Activated CD4-positive, alpha-beta T cell treated with anti-CD3 and anti-CD28 coated beads for 36 hours (primary cell): ENCODE measurements at places on chromosomes 2 and 18. TPM values are rescaled to one million over a fixed set of nuclear protein-coding genes. Genes with fewer than 3 reads are reported as not detected.

DNA sequence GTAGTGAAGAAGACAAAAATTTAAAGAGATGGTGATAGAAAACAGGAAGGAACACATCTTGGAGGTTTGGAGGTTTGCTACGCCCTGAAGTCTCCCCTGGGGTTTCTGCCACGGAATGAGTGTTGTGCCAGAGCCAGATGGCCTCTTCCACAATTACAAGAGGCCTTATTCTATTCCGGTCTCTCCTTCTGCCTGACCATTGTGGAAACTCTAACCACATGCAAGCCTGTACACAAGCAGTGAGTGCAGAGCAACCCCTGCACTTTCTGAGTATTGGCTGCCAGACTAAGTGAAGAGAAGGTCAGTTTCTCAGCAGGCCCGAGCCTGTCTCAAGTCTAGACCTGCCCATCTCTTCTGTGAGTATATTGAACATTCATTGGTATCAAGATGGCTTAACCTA lies 22.7 kb upstream of the MYO1B start:
- no peak for DNase-seq

- no peak for DNase-seq
Measured at GRCh38 chr2:239368906-239369552, 31.8 kb downstream of the HDAC4 start.

- peak; percentile 31 for DNase-seq
Measured at GRCh38 chr2:26086155-26086637, 52.3 kb downstream of the RAB10 start.

DNA sequence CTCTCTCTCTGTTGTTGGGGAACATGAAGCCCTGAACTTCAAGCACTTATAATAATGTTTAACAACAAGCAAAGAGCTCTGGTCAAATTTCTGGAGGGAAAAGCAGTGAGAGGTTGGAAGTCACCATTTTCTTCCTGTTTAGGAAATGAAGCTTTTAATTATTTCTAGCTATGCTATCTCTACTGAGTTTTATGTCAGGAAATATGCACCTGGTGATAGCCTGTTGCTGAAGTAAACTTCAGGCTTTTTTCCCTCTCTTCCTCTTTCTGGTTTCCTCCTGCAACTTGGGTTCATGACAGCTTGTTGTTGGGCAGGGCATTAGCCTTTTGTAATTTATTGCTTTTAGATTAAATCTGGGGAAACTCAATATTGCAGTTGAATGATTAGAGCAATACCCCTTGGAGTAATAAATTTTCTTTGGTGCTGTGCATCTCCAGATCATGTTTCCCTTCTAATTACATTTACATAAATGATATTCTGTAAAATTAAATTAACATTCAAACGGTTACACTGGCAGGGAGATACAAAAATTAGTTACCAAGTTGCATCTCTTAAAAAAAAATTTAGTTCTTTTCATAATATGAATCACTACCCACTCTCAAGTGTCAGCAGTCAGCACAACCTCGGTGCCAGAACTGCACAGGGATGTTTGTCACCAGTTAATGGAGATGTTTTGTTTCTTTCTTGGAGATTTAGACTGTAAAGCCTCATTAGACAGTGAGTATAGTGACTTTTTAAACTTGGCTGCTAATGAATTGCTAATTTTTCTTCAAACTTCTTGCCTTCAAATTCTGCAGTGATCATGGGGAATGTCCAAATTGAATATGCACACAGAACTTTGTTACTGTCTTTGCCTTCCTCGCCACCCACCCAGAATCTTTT lies 466.6 kb upstream of the ETAA1 start:
- no peak for DNase-seq

- DNase-seq = no peak
Measured at GRCh38 chr2:66084948-66085590, 349.9 kb upstream of the MEIS1 start.

DNA sequence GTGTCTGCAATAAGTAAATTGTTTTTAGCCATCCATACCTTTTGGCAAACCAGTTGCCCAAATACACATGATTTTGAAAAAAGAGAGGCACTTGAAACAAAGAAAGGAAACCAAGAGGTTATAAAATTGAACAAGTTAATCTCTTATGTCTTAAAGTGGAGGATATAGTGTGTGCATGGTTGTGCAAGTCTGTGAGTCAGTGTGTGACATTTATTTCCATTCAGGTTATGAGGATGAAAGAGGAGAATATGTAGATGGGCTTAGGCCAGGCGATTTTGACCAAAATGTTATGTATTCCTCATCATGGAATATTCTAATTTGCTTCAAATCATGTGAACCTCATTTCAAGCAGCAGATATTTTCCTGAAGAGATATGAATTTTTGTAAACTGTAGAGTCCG lies 123.3 kb downstream of the SETBP1 start:
- DNase-seq = no peak

GRCh38 chr2:96495982-96496629 lies 9.1 kb downstream of the NEURL3 start:
- DNase-seq = no peak

- no peak for DNase-seq
Measured at GRCh38 chr2:109318150-109318948, 189.3 kb downstream of the SH3RF3 start.

DNA sequence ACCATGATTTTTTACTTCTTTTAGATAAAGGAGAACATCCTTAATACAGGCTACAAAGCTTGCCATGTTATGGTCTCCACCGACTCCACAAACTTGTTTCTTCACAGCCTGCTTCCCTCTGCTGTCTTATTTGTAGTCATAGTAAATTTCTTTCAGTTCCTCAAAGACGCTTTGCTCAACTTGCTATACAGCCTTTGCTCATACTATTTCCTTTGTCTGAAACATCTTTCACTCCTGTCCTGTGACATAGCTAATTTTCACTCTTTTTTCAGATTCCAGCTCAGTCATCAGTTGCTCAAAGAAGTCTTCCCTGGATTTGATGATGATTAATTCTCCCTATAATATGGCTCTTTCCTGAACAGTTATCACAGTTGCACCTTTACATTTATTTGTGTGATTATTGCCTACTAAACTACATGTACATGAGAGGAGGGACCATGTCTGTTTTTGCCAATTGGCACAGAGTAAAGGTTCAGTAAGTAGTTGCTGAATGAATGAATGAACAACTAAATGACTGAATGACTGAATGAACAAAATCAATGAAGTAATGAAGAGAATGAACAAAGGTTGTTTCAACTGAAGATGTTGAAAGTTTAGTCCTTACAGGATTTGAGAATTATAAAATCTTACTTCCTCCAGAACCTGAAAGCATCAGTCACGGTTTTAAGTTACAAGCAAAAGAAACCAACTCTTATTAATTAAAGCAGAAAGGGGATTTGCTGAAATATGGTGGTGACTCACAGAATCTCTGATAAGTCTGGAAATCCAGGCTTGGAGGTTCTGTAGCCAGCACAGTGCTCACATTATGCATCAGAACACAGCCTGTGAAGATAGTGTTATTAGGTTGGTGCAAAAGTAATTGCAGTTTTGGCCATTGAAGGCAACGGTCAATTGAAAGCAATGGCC lies 186.4 kb upstream of the FAM98A start:
- no peak for DNase-seq

DNA sequence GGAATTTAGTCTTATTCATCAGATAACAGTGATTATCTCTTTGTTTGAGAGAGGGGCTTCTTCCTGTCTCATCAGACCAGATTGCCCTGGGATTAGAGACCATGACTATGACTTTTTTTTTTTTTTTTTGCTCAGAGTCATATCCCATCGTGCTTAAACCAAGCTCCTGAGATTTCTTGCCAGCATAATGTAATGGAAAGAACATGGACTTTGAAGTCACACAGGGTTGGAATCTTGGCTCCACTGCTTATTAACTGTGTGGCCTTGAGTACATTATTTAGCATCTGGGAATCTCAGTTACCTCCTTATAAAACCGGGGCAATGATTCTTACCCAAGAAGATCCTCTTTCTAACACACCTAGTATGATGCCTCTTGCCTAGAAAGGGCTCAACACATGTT lies 268.3 kb downstream of the DYSF start:
- DNase-seq = no peak

DNA sequence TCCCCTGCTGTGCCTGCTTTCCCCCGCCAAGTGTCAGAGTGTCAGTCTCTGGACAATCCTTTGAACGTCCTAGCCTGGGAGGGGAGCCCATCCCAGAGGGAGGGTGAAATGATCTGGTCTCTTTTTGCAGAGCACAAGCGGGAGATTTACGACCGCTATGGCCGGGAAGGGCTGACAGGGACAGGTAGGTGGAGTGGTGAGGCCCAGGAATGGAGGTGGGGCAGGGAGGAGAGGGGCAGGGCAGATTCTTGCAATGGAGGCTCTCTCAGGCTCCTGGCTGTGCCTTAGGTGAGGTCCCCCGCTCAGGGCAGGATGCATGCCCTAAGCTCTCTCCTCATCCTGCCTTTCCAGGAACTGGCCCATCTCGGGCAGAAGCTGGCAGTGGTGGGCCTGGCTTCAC lies 2.4 kb downstream of the DNAJB2 start:
- no peak for DNase-seq

GRCh38 chr2:230244211-230244610 lies 18.7 kb downstream of the SP140 start:
- DNase-seq = no peak

DNA sequence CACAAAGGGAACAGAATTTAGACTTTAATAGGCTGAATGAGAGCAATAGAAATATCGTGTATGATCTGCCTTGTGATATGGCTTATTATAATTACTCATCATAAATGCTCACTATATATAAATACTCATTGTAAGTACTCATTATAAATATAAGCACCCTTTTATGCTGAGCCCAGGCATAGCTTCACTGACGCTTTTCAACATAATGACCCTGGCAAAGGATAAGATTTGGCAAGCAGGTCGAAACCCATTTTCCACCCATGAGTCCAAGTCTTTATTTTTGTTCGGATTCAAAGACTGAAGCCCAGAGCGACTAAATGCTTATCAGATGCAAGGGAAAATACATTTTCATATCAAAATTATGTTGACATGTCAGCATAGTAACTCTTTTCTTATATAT lies 500.4 kb downstream of the SLC4A3 start:
- no peak for DNase-seq

- DNase-seq = no peak
Measured at GRCh38 chr2:216588861-216589710, 44.1 kb upstream of the IGFBP2 start.

- DNase-seq = no peak
Measured at GRCh38 chr2:15553951-15554350, 7.2 kb downstream of the NBAS start.

- DNase-seq = peak; percentile 36
Measured at GRCh38 chr2:196482119-196483065, 157.1 kb upstream of the CCDC150 start.

GRCh38 chr18:4286256-4286655 lies 168.9 kb downstream of the DLGAP1 start:
- no peak for DNase-seq

DNA sequence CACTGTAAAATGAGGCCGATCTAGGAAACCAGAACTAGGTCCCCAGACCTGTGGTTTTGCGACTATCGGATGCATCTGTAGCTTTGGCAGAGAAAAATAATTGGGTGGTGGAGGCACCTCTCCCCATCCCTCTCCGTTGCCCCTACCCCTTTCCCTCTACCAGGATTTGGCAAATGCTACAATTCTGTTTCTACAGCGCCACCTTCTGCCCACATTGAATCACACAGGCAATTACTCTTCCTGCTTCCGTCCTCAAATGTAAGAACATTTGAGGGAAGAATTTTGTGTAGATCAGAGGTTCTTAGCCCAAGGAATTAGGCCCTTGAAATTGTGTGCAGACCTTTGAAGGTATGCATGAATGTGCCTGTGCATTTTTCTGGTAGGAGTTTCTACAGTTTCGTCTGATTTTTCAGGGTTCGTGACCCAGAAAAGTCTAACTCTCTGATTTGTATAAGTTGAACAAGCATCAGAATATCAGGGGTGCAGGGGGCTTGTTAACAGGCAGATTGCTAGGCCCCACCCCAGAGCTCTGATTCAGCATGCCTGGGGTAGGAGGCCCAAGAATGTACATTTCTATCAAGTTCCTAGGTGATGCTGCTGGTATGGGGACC lies 11.2 kb downstream of the ATP6V1B1 start:
- peak; percentile 75 for DNase-seq

GRCh38 chr2:235045973-235046343 lies 94.1 kb downstream of the SH3BP4 start:
- DNase-seq = no peak

GRCh38 chr2:51553476-51553875 lies 521.5 kb upstream of the NRXN1 start:
- DNase-seq = no peak

- DNase-seq = peak; percentile 77
Measured at GRCh38 chr2:7430869-7431641, 513.8 kb downstream of the RNF144A start.

DNA sequence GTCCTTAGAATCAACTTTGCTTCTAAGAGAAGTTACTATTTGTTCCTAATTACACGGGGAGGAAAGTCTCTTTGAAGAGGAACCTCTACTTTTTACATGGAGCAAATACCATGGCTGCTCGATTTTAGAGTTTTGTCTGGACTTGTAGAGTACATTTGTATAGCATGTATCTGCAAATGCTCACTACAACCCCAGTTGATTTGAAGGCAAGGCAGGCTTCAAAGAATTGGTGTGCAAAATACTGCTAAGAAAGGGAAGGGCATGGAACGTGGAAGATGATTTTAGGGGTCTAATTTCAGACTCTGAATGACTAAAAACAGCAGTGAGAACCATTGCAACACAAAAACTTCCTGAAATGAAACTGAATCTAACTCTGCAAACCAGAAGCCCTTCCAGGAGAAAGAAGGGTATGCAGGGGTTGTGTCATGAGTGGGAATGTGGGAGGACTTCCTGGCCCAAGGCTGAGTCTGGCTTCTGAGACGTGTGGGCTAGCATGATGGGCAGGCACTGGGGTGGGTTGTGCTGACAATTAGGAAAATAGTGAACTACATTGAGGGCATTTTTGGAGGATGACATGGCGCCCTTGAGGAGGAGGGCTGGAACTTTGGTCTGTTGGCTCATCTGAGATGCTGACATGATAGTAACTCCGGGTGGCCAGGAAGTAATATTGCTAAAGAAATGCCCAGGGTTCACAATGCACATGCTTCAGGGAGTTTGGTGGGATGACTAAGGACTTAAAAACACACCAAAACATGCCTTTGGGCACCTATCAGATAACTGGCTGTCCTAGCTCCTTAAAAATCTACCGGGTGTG lies 18.9 kb upstream of the IL1R2 start:
- DNase-seq = no peak

DNA sequence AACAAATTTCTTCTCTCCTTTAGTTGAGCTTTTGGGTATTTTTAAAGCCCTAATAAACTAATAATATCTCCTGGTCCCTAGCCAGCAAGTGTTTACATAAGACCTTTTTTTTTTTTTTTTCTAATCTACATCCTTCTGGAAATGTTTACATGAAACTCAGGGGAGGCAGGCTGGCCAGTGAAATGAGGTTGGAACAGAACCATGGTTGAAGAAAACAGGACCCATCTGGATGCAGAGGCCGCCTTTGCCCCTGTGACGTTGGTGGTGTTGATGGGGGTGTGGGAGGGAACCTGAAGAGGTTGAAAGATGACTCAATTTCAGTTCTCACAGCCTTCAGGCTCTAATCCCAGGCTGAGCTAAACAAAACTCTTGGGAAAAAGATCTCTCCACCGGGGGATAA lies 118.5 kb downstream of the NRP2 start:
- no peak for DNase-seq

Gene CXCR1
- total RNA-seq = not detected

Gene SPP2
- not detected for total RNA-seq

Gene BCL2
- 66.0 TPM for total RNA-seq

Gene UGT1A4
- total RNA-seq = not detected

Gene CDCA7
- total RNA-seq = 80.4 TPM

Gene KCNF1
- not detected for total RNA-seq

Gene AQP12A
- not detected for total RNA-seq

Gene SERPINE2
- 30.9 TPM for total RNA-seq

Gene GNAL
- total RNA-seq = 0.07 TPM

Gene G6PC2
- not detected for total RNA-seq

Gene SLC30A3
- 0.53 TPM for total RNA-seq

Gene DYNAP
- total RNA-seq = not detected
